ENCODE measurements at places on chromosomes 11 and 22. TPM values are rescaled to one million over a fixed set of nuclear protein-coding genes. Genes with fewer than 3 reads are reported as not detected.

DNA sequence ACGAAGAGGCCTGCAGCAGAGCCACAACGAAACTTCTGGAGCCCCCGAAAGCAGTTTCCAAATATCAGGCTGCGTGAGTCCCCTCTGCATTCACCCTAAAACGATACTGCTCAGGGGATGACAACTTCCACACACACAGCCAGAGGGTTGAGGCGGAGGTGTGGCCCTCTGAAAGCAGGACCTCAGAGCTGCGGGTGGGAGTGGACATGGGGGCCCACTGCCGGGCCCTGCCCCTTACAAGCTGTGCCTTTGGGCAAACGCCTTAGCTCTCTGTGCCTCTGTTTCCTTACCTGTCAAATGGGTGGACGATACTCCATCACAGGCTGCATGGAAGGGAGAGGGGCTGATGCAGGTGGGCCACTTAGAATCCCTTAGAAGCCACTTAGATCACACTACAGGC is 53.1 kb downstream of the TRMU start:
- DNase-seq, result no peak

- no peak for DNase-seq
Observed at GRCh38 chr11:117670924-117671323, 126.1 kb downstream of the DSCAML1 start.

GGT5 gene
- 11.5 TPM for total RNA-seq

DNA sequence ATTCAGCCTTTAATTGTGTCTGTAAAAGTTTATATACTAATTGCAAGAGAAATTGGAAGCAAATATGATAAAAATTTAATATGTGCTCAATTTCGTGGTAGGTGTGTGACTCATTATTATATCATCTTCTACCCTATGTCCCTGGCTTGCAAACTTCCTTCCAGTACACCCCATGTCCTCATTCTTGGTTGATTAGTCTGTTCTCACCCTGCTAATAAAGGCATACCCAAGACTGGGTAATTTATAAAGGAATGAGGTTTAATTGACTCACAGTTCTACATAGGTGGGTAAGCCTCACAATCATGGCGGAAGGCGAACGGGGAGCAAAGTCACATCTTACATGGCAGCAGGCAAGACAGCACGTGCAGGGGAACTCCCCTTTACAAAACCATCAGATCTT is 11.9 kb downstream of the MRGPRX3 start:
- DNase-seq, result no peak

POU2AF2 gene
- not detected for total RNA-seq

DNA sequence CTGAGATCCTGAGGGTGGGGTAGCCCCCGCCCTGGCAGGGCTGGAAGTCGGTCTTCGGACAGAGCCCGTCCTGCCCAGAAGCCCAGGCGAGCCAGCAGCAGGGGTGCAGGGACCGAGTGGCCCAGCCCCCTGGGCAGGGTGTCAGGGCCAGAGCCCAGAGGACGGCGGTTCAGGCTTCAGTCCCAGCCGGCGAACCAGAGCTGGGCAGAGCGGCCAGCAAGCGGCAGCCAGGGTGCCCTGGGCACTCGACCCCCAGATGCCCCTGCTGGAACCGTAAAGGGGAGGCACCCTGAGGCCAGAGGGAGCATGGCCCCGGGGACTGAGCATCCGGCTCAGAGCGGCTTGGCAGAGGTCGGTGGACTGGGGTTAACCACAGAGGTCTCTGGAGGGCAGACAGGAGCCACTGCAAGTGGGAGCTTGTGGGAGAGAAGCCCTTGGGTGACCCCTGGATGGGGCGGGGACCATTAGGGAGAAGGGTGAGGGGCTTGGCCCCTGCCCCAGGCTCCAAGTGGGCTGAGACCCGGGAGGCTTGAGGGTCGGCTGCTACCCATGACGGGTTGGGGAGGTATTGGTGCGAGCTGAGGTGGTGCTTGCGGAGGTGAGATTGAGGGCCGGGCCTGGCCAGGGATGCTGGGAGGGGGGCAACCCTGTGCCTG is 15.9 kb downstream of the LSP1 start:
- DNase-seq, result no peak

- DNase-seq, result no peak
Observed at GRCh38 chr22:46471901-46472721, 65.3 kb downstream of the CELSR1 start.

GRCh38 chr22:40797427-40797826 is 21.7 kb downstream of the SLC25A17 start:
- DNase-seq, result no peak

BEST1 gene
- 0.63 TPM for total RNA-seq

DNA sequence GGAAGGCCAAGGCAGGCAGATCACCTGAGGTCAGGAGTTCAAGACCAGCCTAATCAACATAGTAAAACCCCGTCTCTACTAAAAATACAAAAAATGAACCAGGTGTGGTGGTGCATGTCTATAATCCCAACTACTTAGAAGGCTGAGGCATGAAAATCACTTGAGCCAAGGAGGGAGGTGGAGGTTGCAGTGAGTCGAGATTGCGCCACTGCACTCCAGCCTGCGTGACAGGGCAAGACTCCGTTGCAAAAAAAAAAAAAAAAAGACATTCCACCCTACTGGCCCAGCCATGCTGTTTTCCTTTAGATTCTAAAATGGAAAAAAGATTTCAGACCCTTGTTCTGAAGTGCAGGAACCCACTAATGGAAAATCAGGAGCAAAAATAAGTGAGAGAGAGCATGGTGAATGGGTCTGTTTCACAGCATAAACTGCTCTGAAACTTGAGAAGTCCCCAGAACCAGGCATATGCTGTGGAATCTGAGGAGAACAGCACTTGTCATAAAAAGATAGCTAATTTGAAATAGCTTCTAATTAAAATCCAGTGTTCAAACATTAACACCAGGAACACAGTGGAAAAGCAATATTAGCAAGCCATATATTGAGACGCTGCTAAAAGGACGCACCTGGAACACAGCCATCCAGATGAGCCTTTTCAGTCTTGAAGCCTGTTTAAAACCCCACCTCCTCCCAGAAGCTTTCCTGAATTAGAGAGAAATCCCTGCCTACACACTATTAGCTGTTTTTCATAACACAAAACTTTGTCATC is 66.3 kb upstream of the CHRM4 start:
- DNase-seq, result no peak
